GM12865 (cell line): ENCODE measurements at places on chromosomes 7 and 10.

DNA sequence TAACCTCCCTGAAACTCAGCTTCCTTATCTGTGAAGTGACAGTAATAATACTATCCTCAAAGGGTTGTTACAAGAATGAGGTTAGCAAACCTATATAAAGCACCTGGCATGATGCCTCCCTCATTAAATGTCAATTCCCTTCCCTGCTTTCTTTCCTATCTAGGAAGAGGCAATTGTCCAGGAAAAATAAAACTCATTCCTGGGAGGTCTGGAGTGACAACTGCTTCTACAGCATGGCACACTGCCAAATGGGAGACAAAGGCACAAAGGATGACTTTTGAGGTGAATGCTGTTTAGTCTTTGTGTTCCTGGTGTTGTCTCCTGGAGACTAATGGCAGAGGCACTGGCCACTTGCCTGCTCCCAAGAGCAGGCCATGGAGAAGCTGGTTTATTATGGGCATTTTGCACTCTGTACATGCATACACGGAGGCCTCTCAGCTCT lies 32.2 kb upstream of the PDE1C start:
- no peak for DNase-seq

DNA sequence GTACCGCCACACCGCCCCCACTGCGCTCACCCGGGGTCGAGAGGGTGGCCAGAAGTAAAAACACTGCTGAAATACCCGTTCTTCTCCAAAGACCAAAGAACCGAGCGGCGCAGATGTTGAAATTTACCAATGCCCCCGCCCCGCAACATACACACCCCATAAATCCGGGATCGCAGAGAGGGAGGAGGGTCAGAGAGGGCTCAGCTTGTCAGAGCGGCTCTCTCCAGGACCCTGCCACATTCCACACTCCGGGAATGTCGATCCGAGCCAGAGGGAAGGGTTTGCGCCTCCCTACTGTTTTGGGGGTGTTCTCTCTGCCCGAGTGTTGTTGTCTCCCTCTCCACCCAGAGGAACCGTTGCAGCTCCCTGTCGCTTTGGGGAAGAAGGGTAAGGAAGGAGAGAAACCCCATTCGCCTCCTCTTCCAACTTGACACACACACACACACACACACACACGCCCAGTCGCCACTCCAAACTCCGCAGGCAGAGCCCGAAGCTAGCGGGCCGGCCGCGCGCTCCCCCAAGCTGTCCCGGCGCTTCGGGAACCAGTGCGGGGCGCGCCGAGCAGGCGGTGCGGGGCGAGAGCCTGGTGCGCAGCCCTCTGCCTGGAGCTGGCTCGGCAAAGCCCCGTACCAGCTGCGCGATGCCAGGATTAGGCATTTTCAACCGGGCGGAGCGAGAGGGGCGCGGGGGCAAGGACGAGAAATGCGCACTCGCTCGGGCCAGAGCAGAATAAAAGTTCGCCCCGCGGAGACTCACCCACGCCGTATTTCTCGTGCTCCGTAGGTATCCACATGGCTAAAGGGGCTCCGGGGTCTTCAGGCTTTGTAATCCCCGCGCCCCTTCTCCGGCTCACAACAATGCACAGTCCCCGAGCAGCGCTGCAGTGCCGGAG lies 609 bp downstream of the DOCK4 start:
- peak; percentile 53 for DNase-seq

GRCh38 chr7:28301148-28301641 lies 111.1 kb upstream of the CREB5 start:
- no peak for DNase-seq

- DNase-seq: peak; percentile 52
Observed at GRCh38 chr10:70480239-70480861, 1.8 kb downstream of the PALD1 start.

DNA sequence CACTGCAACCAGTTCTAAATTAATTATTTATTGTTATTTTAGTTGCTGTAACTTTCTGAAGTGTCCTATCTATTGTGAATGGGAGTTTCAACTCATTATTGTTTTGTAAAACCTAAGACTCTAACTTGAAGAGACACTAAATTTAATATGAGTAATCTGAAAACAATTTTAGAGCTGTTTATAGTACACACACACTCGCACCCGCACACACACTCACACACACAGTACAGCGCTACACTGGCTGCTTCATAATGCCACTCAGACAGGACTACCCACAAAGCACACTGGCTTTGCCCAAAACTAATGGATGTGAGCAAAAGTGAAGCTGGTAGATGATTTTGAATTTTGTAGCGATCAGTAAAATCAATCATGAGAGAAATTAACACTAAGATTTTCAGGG lies 238.9 kb upstream of the ETV1 start:
- no peak for DNase-seq

- DNase-seq: no peak
Observed at GRCh38 chr7:18407385-18407784, 88.2 kb upstream of the HDAC9 start.
